C1 segment of cervical spinal cord (tissue), 14 donors: ENCODE measurements at places on chromosomes 5 and 9.
A peak's percentile ranks its signal among the peaks of the same experiment; 100 is the strongest.

GRCh38 chr9:105157171-105157583 is 87.3 kb upstream of the SLC44A1 start:
- peak; percentile 53 for DNase-seq

- DNase-seq = no peak
Measured at GRCh38 chr9:129557192-129558036, 63.5 kb downstream of the C9orf50 start.

GRCh38 chr5:170126626-170127025 is 20.9 kb downstream of the FOXI1 start:
- no peak for DNase-seq

DNA sequence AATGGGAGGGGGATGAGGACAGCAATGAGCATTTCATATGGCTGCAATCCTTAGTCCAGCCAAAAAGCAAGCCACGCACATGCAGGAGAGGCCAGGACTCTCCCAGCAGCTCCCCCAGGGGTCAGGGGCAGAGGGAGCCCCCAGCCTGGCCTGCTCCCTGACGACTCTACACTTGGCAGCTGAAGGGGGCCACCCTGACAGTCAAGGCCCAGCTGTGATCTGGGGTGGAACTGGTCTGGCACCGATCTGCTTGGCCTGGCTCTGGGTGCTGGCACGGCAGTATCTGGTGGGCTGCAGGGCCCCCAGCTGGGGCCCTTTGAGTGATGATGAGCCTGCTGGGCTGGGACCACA is 118.1 kb downstream of the ADAMTS2 start:
- no peak for DNase-seq

DNA sequence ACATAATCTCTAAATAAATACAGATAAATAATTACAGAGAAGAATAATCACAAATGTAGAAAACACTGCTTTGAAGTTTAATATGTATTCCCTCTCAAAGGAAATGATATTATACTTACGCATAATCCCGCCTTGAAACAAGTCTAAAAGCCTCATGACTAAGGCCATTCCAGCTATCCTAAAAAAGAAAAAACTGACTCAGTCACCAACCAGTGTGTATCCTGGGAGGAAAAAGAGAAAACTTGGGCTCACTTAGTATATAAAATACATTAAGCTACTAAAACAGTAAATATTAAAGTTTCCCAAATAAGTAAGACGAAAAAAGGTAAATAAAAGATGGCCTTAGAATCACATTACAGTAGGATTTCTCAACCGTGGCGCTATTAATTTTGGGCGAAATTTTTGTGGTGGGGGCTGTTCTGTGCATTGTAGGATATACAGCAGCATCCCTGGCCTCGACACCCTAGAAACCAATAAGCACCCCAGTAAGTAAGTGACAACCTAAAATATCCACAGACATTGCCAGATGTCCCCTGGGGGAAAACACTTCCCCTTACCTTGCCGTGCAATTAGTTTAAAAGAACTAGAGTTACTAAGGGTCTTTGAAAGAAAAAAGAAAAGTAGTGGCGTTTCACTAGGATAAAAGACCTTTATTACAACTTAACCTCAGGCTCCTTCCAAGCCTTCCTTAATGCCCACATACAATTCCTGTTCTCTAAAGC is 1.1 kb downstream of the HSPA9 start:
- no peak for DNase-seq

DNA sequence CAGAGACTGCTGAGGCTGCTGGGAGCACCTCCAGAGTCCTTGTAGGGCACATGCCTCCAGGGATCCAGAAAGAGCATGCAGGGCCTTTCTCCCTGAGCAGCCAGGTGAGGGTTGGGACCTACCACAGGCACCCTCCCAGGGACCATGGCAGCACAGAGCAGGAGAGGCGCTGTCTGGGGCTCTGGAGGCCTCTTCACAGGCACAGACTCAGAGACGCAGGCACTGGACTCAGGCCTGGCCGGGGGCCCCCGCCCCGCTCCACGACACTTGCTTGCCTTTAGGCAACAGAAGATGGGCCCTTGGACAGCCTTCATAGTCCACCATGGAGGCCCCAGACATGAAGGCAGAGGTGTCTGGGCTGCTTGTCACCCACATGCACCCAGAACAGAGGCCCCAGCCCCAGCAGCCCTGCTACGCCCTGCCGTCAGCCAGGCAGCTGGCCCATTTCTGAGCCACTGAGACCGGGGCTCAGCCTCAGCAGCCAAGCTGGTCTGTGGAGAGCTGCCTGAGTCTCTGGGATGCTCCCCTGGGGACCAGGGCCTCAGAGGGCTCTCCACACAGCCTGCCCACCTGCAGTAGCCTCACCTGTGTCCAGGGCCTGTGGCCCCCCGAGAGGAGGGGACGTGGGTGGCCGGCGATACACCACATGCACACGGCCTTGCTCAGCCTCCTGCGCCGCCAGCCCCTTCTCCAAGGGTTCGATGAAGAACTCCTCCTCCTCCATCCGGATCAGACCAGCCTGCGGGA is 72.8 kb downstream of the ADAMTS2 start:
- DNase-seq = no peak

DNA sequence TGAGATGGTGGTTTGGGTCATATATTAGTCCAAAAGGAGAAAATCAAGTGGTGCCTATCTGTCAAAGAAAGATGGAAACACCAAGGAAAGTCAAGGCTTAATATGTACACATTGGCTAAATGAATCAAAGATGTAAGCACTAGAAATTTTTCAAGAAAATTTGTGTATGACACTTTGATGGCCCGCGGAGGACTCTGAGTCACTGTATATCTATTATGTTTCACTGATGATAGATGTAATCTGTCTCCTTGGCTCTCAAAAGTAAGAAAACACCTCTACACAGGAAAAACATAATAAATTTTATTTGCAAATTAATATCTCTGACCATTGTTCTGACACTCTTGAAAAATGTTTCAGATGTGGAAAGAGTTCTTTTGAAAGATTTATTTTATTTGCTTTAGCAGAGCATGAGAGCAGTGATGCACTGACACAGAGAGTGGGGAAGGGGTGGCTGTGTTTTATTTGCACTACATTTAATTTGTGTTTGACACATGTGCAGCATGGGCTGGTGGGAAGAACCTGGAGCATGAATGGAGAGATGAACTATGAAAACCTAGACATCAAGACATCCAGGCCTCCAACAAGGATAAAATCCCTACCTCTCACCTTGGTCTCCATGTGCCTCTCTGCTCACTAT is 180.8 kb upstream of the GAS1 start:
- no peak for DNase-seq

- DNase-seq = no peak
Measured at GRCh38 chr5:40578501-40579451, 100.9 kb upstream of the PTGER4 start.

- DNase-seq = peak; percentile 75
Measured at GRCh38 chr9:131277910-131278701, 1.8 kb upstream of the FAM78A start.

GRCh38 chr9:134381671-134382516 is 55.6 kb downstream of the RXRA start:
- DNase-seq = no peak

GRCh38 chr5:139601429-139601828 is 40.3 kb downstream of the UBE2D2 start:
- DNase-seq = no peak

DNA sequence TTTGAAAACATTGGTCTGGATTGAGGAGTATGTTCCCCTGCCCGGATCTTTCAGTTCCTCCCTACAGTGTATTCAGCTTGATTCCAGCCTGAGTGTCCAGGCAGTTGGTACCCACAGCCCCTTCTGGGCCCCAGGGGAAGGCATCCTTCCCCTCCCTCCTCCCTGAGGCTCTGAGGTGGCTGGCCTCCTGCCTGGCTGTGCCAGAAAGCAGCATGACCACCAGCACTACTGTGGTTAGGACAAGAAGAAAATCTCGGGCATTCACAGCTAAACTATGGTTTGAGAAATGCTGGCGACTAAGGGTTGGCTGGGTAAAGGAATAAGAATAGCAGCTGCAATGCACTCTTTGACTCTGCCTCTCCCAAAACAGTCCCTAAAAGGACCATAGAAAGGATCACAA is 84.6 kb upstream of the LIFR start:
- no peak for DNase-seq

DNA sequence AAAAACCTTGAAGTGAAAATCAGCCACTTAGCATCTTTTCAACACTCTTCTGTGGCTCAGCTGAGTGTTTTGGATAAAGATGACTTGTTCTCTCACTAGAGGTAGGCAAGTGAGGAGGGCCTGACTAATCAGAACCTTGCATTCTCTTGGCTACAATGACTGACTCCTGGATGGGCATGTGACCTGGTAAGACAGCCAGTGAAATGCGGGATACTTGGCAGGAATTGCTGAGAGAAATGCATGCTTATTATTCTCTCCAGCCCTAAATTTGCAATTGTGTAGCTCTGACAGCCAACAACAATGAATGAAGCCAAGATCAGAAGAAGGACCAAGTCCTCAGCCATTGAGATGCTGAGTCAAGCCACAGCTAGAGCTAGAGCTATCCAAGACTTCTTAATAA is 490.5 kb upstream of the ZNF608 start:
- no peak for DNase-seq

DNA sequence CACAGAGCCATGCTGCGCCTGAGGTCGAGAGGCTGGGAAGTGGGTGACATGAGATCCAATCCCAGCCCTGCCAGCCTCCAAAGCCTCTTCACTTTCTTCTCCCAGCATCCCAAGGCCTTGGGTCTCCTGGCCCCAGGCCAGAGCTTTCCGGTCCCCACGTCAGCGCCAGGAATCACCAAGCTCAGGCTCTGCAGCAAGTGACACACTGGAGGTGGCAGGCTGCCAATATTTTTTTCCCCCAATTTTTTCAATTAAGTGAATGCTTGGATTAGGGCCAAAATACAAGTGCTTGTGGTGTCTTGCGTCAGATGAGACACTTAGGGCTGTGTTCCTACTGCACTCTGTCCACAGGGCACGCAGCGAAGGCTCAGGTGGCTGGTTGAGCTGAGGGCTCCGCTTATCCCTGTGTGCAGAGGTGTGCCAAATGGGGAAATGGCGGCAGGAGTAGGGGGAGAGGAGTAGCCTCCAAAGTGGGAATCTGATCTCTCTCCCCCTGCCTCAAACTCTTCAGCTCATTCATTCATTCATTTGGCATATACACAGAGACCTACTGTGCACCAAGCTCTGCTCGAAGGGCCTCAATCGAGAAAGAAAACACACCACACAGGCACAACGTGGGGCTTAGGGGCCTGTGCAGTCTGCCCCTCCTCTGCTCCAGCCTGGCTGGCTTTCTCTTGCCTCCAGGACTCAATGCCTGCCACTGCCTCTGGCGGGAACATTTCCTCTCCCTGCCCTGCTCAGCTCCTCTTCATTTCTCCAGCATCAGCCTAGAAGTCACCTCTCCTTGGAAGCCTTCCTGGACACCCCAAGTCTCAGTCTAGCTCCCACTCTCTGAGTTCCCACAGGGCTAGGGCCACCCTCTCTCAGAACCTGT is 16.6 kb downstream of the SH3PXD2B start:
- peak; percentile 90 for DNase-seq

GRCh38 chr9:129095908-129096307 is 14.7 kb downstream of the CRAT start:
- no peak for DNase-seq
